ENCODE measurements at places on chromosomes 12 and 14.

DNA sequence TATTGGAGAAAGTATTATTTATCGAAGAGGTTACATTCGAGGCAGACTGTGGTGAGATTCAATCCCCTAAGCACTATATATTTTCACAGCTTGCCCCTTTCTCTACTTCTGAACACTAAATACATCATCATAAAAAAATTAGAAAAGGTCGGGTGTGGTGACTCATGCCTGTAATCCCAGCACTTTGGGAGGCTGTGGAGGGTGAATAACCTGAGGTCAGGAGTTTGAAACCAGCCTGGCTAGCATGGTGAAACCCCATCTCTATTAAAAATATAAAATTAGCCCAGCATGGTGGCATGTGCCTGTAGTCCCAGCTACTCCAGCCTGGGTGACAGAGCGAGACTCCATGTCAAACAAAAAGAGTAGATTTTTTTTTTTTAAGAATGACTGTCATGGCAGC, 70.6 kb upstream of the MYF6 start:
- DNase-seq, result no peak

- DNase-seq, result no peak
Measured at GRCh38 chr14:34018125-34018524, 67.3 kb upstream of the EGLN3 start.

DNA sequence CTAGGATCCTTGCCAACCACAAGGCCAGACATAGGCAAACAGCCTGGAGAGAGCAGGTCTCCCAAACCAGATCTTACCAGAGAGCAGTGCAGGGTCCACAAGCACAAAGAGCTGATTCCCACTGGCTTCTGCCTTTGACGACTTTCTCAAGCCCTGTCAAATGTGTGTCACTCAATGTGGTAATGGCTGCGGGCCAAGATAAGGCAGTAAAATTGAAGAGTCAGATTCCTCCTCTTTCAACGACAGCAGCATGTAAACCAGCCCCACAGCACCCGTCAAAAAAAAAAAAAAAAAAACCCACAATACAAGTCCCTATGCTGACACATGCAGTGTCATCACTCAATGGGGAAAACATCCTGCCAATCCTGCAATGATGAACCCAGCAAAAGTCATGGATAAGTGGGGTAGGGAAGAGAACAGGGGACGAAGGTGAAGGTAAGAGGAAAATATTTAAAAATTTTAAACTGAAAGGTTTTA, at the start of gene STON2:
STON2 (minus strand) TSS at position 123 of the 477 bp plus-strand sequence. CDS start 1,942 bp downstream, outside the sequence.
- DNase-seq, result no peak

DNA sequence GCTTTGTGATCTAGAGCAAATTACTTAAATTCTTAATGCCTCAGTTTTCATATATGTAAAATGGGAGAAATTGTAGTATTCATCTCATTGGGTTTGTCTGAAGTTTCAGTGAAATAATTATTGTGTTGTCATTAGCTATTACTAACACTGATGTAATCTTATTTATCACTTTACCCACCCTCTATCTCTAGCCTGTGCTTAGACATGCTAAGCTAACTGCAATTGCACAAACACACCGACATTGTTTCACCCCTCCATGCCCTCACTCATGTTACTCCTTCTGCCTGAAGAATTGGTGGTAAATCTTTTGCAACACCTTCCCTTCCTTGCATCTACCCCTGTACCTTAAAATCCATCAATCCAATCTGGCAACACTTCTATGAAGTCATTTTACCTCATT, 241.6 kb downstream of the BCAT1 start:
- DNase-seq, result no peak

All from activated CD4-positive, alpha-beta T cell treated with anti-CD3 and anti-CD28 coated beads for 24 hours (primary cell).